ENCODE measurements at places on chromosomes 6 and 20.

DNA sequence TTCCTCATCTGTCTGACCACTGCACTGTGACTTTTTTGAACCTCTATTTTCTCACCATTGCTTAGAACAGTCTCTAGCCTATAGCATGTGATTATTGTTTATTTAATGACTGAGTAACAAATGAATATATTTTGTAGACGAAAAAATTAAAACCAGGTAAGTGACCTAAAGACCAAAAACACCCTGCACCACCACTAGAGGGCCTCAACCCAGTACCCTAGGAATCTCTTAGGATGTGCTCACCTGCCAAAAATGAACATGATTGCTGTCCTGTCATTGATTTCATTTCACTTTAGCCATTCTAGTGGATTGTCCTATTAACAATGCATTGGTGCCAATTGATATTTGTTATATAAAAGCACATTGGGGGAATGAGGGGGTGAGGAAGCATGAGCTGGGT is 199.1 kb downstream of the COL9A1 start:
- no peak for DNase-seq

DNA sequence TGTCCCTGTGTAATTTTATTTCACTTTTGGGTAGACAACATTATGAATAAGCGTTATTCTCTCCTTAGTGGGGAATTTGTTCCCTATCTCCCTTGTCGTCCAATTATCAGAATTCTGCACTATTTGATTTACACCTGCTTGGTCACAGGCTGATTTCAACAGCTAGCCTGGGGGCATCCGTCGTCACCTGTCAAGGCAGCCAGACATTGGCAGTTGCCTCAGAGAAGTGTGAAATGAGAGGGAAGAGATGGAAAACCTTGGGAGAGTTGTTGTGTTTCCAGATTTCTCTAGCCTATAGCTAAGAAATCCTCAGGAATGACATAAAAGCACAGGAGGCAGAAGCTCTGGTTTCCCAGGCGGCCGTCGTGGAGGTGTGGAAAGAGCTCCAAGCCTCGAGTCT is 891 bp upstream of the GHRH start:
- DNase-seq: no peak

DNA sequence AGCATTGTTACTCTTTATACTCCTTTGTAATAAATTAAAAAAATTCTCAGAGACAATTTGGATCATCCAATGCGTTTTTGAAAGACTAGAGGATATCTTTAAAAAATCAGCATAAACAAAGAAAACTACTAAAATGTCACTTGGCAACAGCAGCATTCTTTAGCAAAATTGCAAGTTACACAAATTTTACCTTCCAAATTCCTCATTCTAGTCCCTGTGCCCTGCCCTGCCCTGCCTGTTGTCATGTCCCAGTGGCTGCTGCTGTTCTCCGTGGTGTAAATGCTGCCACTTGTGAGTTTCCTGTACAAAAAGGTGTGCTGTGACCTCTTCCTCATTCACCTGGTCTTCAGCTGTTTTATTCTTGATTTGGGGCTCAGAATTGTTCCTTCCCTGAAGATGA is 83.2 kb downstream of the CDC5L start:
- no peak for DNase-seq

DNA sequence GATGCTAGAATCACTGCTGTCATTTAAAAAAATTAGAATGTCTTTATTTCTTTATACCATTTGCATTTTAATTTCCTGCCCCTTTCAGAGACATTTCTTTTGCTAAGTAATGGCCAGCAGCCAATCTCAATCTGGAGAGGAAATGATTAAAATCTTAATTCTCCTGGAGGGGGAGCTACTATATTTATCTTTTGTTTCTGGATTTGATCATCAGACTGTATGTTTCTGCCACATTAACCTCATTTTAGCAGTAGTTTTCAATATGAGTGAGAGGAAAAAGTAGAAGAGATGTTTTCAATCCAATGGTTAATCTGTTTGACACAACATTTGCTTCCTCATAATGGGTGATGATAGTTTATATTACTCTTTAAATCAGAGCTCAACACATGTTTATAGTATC is 138.0 kb downstream of the FUT9 start:
- DNase-seq: no peak

DNA sequence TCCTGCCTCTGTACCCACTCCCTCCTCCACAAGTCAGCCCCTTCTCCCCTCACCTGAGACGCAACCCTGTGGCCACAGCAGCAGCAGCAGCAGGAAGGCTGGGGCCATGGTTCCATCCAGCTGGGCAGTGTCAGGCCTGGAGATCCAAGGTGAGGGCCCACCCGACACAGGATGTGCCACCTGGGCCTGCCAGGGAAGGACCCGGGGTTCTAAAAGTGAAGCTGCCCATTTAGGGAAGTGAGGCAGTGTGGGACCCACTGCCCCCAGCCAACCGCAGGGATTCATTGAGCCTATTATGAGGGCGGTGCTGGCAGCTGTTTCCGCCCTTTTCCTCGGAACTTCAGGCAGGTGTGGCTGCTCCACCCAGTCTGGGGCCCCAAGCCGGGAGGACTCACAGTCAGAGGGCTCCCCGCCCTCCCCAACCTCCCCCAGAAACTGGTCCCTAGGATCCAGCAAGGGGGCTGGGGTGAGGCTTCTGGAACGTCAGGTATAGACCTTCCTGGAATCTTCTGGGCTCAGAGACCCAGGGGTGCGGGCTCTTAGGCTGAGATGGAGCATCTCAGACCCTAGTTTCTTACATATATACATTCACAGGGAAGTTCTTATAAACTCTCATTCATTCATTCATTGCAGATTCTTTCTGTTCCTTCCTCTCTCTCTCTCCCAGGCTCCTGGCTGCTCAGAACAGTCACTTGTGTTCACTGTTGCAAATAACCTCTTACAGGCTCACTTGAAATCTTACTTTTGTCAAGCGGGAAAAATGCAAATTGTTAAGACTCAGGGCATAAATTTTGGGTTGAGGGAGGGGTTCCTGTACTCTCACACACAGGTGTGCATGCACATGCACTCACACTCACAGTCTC is at the start of gene TREML2:
Gene TREML2, minus strand, starts transcription at position 249 of the 863 bp plus-strand sequence. Its CDS starts 141 bp downstream, at position 108.
- no peak for DNase-seq

DNA sequence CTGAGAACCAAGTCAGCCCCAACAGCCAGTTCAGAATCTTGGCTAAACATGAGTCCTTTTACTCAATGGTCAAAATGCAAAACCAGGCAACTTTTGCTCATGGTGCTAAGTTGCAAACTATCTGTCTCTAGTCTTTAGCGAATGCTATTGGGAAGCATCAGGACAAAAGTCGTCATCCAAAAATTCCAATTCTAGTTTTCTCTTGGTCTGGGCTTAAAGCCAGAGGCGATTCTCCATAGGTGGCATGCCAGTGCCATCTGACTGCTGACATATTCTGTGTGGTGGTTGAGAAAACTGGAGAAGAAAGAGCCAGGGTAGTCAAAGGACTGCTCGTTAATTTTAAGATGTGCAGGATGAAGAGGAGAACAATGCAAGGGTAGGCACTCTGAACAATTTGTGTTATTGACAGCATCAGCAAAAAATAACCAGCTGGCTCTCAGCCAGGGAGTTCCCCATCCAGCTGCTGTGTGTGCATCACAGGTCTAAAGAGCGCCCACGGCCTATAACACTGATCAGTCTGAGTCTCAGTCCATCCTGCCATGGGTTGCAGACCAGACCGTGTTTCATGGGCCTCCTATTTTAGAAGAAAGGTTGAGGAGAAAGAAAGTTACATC is 313.6 kb downstream of the ALDH8A1 start:
- no peak for DNase-seq

DNA sequence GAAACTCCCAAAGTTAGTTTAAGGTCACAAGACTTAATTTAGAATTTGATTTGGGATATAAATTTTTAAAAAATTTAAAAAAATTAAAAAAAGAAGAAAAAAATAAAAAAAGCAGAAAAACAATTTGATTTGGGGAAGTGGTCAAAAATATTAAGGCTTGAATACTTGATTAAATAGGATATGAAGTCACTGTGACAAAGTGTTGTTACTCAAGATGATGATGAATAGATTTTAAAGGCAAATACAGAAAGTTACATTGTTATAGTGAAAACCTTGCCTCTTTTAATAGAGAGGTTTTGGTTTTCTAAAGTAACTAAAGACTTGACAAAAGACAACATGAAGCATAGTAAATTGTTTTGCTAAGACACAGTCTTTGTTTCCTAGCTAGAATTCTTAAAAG is 7.2 kb downstream of the CST9 start:
- no peak for DNase-seq

DNA sequence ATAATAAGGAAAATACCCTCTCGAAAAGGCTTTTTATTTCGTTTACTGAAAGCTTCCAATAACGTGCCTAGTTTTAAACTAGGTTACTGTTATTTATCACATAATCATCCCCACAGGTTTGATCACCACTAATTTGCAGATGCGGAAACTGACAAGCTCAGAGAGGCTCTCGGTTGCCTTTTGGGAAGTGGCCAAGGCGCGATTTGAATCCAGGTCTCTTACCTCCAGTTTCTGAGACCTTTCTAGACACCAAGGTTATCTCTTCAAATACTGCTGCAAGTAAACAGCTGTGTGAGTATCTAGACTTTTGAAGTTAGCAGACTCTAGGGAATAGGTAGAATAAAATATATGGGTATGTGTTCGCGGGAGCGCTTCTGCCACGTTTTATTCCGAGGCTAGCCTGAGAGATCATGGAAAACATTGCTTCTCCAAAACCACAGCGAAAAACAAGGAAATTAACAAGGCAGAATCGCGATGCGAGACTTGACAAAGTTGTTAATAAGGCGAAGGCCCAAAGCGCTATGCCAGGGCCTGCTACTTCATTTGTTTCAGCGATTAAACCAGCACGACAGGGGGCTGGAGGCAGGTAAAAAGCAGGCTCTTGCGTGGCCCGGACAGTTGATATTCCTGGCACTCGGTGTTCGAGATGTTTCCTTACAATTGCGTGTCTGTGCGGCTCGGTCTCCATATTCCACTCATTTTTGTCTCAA is 1.8 kb upstream of the JARID2 start:
- DNase-seq: no peak

DNA sequence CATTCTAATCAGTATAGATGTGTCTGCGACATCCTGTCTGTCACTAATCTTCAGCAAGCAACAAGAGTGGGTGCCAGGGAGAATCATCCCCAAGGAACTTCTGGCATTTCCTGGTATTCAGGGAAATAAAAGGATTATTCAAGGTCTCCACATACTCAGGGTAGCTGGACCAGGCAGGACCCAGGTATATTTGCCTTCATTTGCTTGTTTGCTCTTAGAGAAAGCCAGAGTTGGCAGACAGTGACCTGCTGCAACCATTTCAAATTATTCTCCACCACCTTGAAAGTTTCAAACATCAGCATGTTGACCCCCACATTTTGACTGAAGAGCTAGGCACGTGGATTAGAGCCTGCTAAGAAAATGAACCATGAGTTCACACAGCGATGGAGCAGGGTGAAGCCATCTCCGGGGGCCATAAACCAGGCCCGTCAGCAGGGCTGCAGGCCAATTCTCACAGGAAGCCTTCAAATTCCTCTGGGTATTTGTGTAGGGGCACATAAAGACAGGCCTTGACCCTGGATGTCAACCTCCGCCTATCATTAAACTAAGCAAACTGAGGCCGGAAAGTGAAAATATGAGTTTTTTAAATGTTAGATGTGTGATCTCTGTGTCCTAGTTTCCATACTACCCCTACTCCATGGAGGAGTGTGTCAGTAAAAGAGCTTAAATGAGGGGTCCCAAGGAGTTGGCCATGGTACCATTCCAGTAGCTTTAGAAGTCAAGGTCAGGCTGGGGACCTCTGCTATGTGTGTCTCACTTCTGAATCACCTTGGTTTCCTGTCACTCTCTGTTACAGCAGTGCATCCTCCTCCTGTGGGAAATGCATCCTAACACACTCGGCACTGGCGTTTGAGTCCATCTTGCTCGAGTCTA is 32.9 kb downstream of the TRAM2 start:
- DNase-seq: no peak

DNA sequence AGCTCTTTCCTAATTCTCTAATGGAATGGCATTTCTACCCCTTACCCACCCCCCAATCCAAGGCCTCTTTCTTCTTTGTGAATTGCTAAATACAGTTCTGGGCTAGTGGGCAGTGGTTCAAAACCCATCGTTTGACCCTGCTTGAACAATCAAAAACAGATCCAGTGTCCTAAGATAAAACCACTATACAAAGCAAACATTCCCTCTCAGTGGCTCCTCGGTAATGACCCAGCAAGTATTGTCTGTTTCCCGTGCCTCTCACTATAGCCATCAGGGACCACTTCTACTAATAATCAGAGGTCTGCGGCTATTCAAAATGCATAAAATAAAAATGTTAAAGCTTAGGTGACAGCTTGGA is 143.5 kb upstream of the AKAP12 start:
- no peak for DNase-seq

DNA sequence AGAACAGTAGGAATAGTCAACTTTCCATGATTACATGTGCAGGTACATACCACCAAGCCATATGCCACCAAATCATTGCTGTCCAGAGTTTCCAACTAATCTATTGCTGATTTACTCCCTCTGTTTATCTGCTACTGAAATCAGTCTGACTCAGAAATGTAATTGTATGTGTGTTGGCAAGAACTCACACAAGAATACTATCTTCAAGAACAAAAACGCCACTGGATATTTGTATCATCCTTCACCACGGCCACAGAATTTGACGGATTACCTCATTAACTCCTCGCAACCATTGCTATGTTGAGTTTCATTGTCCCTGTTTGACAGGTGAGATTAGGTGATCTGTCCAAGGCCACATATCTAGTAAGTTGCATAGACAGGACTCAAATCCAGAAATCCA is 159.2 kb downstream of the GMPR start:
- no peak for DNase-seq

DNA sequence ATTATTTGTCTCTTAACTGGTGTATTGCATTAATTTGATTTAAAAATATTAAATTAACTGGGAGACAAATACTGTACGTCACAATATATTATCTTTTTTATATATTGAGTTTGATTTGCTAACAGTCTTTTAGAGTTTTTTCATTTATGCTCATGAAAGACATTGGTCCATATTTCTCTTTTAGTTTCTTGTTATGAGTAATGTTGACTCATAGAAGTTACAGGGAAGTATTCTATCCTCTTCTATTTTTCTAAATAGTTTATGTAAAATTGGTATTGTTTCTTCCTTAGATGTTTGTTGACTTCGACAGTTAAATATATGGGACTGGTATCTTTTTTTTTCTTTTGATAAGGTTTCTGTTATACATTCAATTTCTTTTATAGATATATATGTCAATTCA is 1115.6 kb upstream of the CITED2 start:
- DNase-seq: no peak

DNA sequence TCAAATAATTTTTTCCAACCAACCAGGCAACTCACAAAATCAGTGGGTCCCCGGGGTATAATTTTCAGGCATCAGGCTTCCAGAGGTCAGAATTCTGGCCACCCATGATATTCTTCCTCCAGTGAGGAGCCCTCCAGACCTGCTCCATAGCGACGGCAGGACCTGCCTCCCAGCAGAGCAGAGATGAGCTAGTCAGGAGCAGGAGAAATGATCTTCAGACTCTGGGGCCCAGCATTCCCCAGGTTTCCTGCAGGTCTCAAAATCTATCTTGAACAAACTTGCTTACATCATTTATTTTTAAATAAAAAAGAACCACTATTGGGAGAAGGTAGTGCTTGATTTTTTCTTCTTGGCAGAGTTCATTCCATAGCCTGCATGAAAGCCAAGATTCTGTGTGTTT is 44.7 kb downstream of the FAM50B start:
- DNase-seq: no peak

- no peak for DNase-seq
Measured at GRCh38 chr6:122803171-122803661, 14.2 kb downstream of the SMPDL3A start.

Data from stimulated activated CD8-positive, alpha-beta memory T cell treated with anti-CD3 and anti-CD28 coated beads, Interleukin-7, amount 100 ng/mL, for 1 hour (primary cell).